ENCODE measurements at places on chromosomes 6 and 20.

DNA sequence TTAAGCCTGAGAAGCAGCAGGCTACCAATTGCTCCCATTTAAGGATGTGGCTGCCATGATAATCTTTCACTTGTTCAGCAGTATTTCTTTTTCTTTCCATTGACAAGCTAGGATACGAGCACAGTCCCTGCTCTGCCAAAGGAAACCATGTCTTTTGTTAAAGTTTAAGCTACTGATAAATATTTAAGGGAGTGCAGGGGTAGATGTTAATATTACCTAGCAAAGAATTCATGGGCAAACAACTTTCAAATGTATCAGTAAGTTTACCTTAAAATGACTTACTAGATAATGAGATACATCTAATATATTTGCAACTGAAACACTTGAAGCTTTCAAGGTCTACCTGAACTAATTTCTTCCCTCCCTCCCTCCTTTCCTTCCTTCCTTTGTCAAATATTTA is 77.3 kb downstream of the OPN5 start:
- no peak for DNase-seq

DNA sequence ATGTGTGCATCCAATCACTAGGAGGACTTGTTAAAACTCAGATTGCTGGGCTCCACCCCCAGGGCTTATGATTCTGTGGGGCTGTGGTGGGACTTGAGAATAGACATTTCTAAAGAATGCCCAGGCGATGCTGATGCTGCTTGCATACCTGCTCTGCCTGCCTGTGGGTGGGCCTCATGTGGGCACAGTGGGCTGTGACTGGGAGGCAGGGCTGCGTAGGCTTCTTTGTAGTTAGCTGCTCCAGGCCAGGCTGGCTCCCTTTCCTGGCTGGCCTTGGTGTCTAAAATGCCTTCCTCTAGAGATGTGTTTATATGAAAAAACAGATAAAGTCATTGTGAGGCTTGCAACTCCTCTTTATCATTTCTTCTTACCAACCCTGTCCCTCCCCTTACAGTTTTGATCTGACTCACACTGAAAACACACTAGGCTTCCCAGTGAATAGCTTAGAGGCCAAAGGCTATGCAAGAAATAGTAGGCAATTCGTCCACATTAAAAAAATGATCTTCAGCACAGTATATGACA is 495.5 kb upstream of the MAP3K7 start:
- DNase-seq: no peak

DNA sequence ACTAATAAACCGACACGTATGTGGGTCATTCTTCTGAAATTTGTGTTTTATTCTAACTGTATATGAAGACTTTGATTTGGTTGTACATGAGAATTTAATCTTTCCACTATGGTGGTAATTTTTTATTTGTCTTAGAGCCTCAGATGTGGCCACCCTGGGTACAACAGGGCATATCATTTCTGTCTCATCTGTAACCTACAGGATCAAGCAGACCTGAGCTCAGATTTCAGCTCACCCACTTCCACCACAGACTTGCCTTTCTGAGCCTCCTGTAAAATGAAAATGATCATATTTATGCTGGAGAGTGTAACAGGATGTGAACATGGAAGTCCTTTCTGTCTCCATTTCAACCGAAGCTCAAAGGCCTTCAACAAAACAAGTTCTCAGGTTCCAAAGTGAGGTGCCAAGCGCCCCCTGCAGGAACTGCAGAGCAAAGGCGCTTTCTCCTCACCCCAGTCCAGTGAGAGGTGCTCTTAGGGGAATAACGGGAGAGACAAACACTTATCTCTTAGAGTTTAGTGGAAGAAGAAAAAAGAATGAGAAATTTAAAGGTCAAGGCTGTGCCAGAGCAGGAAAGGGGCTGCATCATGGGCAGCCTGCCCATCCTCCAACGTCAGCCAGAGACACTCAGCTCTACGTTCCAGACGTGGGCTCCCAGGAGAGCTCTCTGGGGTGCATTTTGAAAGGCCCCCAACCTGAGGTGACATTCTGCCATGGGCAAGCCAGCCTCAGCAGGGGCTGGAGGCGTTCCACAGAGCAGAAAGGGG is 23.0 kb upstream of the CD24 start:
- DNase-seq: no peak

DNA sequence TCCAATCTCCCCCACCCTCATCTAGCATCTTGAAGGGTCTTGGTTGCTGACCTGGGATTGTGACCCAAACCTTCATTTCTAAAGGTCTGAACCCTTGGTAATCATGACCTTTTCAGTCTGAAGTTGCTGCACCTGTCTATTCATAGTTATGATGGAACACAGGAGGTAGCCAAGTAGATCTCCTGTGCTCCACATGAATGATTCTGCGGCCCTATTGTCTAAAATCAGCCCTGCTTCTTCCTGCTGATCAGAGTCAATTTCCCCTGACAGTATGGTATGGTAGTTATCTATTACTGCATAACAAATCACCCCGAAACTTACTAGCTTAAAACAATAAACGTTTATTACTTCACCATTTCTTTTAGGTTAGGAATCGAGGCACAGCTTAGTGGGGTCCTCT is 9.0 kb downstream of the OR2B6 start:
- DNase-seq: no peak

- no peak for DNase-seq
These were observed 6.1 kb downstream of the SLC29A1 start for GRCh38 chr6:44229376-44230033.

DNA sequence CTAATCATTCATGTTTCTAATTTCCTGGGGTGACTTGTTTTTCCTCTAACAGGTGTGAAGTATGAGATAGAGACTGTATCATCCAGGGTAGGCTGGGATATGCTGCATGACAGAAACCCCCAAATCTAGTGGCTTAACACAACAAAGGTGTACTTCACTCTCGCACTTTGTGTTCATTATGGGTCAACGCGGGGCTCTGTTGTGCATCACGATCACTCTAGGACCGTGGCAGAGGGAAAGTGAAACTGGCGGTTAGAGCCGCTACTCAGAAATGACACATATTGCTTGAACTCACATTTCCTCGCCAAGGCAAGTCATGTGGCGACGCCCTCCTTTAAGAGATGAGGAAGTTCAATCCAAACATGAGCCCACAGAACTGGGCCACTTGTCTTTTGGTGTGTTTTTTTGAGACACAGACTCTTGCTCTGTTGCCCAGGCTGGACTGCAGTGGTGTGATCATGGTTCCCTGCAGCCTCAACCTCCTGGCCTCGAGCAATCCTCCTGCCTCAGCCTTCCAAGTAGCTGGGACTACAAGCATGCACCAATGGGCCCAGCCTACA is 41.3 kb downstream of the PCNA start:
- no peak for DNase-seq

DNA sequence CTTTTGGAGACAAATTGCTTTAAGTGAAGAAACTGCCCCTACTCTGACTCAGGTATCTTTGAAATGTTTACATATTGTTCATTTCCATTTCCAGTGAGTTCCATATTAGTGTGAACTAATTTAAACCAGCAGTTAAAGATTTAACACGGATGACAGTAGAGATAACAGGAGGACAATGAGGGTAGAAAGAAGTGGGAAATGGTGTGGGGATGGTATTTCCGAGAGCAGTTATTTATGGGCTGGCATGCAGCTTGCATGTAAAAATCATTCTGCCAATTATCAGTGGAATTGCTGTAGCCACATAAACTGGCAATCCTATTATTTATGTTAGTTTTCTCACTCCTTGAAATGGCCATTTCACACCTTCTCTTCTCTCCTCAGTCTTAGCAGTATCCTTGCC is 8.6 kb upstream of the ADGRF5 start:
- DNase-seq: no peak

- DNase-seq: no peak
These were observed 10.2 kb downstream of the SOD2 start for GRCh38 chr6:159682810-159683209.

DNA sequence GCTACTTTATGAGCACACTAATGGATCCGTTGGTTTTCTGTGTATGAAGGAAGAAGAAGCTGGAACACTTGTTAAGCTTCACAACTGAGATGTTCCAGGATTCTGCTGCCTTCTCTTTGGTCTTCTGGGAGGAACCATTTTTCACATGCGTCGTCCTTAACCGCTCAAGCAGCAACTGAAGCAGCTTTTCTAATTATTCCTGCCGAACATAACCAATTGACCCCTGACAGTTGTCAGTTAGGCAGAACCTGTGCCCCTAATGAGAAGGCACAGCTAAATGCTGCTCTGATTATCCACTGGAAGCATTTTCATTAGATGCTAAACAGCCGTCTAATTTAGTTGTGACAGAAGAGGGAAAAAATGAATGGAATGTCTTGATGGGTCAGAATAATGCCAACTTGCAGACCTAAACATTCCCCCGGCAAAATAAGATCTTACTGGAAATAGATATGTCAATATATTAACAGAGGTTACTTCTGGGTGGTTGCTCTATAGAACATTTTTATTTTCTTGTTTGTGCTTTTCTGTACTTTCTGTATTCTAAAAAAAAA is 85.0 kb upstream of the SMLR1 start:
- DNase-seq: no peak

DNA sequence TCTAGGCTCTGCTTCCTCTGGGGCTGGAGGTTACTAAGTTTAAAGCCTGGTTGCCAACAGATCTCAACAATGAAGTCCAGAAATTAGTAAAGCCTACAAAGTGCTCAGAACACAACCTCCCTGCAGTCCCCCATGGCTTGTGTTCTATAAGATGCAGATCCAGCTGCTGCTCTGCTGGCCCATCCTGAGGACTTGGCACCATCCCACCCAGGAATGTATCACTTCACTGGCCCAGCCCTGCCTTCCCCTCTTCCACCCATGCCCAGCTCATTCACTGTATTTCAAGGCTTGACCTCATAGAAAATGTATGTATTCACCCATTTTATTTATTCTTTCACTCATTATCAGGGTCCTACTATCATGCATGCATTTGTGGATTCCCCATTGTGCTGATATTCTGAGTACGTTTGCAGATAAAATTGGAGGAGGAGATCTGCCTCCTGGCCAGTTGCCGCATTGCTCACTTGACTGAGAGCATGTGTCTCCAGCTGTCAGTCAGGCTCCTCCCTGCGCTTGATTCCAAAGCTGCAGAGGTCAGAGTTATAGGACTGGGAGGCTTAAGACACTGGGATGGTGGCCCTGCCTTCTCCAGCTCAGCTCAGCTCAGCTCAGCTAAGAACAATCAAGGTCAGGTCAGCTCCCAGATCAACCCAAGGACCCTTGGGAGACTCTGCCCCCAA is 104.8 kb downstream of the MAFB start:
- DNase-seq: no peak

DNA sequence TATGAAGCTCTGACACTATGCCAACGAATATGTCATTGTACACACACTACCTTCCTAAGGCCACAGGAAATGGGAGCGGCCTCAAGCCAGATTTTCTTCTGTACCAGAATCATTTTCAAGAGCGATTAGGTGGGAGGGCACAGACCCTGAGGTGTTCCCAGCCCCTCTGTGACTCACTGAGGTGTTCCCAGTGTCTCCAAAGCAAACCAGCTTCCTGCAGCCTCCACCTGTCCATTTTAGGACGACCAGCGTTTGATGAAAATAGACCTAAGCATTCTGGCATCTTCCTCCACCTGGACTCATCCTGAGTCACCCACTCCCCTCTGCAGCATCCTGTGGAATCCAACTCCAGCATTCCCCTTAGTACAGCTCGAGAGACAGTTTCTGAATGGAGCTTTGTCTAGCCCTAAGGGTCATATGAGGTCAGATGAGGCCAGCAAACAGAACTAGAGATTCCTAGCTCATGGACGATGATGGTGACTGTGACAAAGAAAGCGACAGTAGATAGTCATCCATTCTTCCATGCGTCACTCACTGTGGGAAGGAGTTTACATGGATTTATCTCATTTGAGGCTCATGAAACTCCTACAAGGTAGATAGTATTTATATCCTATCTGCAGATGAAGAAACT is 203.4 kb downstream of the PTPRT start:
- no peak for DNase-seq

DNA sequence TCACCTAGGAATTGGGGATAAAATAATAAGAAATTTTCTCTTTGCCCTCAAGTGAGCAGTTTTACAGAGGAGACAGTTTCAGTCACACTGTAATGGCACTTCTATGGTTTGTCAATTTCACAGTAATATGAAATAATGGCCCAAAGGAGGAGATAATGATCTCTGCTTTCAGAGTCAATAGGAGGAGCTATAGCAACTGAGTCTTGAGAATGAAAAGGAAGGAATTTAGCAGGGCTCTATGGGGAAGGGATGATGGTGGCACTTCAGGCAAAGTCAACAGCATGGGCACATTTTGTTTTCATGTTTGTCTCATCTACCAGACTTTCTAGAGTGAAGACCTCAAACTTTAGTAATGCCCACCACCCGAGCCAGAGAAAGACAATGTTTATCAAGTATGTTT is 138.3 kb upstream of the HMGN3 start:
- no peak for DNase-seq

DNA sequence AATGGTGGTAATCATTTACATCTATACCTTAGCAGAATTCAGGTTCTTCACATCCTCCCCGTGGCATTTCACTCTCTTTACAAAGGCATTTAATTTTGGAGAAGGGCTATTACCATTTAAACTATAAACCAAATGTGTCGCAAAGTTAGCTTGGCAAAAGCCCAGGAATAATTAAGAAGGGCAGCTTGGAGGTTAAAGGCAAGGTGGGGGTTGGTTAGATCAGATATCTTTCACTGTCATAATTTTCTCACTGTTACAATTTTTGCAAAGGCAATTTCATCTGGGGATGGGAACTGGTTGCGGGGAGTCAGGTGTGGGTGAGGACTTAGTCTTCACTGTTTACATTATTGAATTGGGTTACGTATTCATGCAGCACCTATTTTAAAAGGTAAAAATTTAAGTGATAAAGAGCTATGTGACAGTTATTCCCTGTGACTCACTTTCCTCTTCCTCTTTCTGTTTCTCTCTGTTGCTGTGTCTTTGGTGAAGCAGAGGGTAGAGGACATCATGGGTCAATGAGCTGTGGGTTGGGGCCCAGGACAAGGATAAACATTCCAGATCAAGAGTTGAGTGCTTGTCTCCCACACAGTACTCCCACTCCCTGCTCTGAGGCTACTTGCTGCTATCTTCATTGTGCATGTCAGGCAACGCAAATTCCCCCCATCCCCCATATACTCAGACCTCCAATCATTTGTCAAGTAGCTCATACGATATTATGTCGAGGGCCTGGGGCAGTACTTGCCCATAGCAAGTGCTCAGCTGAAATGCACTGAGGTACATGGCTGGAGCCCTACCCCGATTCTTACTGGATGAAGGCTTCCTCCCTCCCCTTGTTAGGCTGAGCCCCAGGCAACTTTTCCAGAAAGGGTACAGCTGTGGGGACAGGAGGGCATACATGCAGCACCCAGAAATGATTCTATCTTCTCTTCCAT is 223.1 kb upstream of the MYLIP start:
- no peak for DNase-seq

DNA sequence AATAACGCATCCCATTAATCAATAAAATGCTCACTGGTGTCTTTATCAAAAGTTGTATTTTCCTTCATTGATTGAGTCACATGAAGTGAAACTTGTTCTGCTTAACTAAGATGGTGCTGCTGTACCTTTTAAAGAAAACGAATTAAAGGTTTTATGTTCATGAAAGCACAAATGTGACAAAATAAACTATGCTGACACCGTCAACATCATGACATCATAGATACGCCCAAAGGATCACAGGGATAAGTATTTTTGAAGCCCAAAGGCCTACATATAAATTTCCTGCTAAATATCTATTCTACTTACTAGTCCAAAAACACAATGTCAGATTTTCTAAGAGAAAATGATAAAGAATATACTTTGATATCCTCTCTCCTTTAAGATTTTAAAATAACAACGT is 94.4 kb downstream of the FAM217A start:
- no peak for DNase-seq

- DNase-seq: no peak
These were observed 3.9 kb upstream of the INSM1 start for GRCh38 chr20:20363799-20364592.
